ENCODE measurements at places on chromosomes 1 and 21.

- ATAC-seq: no peak
Observed at GRCh38 chr1:48414264-48414663, 57.7 kb downstream of the SPATA6 start.

DNA sequence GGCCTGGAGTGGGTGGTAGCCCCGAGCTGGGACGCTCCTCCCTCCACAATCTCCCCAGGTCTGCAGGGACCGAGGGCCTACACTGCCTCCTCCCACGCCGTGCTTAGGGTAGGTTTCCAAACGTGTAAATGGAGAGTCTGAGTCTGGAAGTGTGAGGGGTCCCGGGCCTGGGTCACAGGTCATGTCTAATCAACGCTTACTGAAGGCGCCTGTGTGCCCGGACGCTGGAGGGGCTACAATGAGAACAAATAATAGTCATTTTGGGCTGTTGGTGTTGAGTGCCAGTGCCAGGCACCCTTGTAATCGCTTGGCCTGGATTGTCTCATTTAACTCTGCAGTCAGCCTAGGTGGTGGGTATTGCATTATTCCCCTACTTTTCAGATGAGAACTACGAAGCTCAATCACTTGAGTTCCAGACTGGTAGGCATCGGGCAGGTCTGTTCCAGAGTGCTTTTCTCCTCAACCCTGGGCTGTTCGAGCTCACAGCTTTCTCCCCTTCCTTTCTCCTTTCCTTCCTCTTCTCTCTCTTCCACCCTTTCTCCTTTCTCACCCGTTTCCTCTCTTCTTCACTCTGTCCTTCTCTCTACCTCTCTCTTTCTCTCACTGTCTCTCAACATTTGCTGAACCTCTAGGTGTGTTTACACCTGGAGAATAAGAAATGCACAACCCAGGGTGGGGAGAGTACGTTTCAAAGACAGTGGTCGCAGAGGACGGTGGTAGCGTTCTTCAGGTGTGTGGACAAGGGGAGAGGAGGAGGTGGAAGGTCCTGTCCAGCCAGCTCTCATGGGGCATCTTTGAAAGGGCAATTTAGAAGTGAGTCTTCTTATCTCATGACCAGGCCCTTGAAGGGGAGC lies 883 bp downstream of the SLC66A1 start:
- ATAC-seq: peak; percentile 59

DNA sequence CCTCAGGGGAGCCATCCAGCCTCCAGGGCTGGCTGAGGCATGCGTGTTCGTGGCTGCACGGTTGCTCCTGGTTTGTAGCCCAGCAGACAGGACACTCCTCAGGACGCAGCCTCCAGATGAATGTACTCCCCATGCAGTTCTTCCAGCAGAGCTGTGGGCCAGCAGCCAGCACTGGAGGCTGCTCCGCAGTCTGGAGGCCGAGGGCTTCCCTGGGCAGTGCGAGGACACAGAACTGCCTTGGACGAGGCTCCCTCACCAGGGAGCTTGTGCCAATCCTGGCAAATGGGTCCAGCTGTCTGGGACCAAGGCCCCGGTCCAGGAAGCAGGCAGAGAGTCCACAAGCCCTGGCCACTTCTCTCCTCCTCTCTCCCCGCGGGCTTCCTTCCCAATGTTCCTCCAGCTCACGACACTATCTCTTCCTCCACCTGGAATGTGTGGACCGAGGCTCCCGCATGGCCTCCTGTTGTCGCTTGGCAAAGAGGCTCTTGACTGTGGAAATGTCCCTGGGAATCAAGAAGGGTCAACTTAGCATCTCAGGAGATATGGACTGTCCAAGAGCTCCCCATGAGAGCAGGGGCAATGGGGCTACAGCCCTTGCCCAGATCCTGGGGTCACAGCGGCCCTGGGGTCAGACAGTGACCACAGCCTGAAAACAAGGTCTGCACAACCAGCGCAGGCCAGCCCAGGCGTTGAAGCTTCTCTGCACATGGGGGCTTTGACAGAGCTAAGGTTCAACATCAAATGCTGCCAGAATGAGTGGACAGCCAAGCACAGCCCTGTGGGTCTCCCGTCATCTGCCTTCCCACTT lies 5.3 kb downstream of the EDN2 start:
- no peak for ATAC-seq

GRCh38 chr1:241499910-241500309 lies 19.6 kb downstream of the FH start:
- no peak for ATAC-seq

DNA sequence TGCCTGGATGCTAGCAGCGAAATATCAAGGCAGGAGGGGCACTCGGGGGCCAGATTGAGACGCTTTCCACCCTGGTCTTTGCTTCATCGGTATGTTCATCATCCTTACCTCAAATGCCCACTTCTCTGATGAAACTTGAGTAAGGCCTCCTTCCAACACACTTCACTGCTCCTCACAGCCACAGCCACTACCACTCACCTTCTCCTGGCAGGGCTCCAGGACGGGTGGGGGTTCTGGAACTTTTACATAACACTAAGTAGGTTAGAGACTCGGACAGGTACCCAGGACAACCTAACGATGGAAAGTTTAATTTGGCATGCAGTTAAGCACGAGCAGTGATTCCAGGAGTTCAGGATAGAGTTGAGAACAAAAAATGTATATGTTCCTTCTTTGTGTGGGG lies 73.9 kb upstream of the SPAG17 start:
- ATAC-seq: no peak

GRCh38 chr1:204213668-204214662 lies at the start of gene GOLT1A:
TSS of gene GOLT1A (minus strand) at chr1:204213988. CDS start at chr1:204213906, 82 bp downstream.
- ATAC-seq: peak; percentile 65

DNA sequence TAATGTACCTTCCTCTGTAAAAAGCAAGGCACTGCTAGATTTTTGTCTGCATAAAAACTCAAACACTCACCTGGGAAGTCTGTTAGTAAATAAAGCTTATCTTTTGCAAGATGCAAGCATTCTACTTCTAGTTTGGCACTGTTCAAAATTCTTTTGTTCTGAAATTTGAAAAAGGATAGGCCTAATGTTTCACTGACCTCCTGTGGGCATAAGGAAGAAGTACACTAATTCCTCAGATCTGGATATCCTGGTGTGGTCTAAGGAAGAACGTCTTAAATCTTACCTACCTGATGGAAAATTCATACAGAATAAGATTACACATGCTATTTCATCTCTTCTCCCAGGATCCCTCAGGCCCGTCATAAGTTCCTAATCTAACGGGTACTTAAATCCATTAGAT lies 93.5 kb upstream of the CAMK1G start:
- no peak for ATAC-seq

DNA sequence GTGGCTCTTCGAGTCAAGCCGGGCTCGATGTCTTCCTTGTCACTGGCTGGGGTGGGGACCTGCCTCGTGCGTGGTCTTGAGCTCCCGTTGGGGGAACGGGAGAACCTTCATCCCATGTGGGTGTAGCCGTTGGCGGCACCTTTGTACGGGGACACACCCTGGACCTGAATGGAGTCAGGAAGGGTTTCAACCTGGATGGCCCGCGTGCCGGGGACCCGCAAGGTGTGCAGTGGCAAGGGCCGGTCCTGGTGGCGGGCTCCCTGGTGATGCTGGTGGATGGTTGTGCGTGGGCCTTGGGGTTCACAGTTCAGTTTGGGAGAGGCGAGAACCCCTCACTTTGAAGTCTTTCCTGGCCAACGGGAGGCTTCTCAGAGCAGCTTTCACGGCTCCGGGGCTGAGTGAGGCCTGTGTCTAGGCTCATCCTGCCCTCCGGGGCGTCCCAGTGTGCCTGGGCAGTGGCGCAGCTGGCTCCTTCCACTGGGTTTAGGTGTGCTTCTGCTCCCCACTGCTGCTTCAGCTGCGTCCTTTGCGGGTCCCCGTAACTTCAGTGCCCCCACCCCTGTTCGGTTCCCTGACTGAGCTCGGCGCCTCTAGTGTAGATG lies 11.4 kb downstream of the SKI start:
- ATAC-seq: no peak

GRCh38 chr1:232628335-232629249 lies 1.3 kb downstream of the SIPA1L2 start:
- no peak for ATAC-seq

DNA sequence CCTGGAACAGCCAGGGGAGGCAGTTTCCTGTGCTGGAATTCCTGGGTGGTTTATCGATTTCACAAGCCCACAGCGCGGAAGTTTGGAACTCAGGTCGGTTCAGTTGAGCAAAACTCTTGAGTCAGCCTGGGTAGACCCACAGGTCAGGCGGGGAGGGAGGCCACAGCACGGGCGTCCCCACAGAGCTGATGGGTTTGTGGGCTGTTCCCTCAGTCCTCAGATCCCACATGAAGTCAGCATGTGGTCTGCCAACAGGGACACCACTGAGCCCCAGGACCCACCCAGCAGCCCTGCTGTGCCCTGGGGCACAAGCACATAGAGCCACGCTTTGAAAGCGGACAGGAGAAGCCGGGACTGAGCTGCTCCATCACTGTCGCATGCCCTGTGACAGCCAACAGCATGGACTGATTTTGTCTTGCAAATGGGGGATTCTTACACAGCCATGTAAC lies 17.4 kb downstream of the BMP8A start:
- ATAC-seq: peak; percentile 28

DNA sequence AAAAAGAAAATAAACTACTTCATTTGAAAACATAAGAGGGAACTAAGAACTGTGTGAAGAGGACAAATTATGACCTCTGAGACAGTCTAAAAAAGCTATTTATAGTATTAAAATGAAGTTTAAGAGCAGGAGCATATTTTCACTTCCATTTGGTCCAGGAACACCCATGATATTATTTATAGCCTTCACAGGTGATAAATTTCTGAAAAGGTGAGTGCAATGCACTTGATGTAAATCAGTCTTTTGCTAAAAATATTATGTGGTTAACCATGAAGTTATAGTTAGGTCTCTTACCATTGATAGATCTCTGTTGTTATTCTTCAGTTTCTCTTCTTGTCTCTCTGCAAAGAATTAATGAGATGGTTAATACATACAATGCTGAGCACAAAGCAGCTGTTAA lies 14.7 kb downstream of the TMCO1 start:
- no peak for ATAC-seq

DNA sequence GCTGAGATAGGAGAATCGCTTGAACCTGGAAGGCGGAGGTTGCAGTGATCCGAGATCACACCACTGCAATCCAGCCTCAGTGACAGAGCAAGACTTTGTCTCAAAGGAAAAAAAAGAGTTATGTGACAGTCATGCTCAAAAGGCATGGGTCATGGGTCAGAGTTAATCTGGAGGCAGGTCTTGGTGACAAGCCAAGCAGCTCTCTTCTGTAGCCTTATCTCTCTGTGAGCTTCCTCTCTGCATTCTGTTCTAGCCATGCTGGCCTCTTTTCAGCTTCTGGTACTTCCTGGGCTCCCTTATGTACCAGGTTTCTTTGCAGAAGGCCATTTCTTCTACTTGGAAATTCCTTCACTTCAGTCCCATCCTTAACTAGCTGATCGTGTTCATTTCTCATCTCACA lies 63.6 kb downstream of the NGF start:
- no peak for ATAC-seq

DNA sequence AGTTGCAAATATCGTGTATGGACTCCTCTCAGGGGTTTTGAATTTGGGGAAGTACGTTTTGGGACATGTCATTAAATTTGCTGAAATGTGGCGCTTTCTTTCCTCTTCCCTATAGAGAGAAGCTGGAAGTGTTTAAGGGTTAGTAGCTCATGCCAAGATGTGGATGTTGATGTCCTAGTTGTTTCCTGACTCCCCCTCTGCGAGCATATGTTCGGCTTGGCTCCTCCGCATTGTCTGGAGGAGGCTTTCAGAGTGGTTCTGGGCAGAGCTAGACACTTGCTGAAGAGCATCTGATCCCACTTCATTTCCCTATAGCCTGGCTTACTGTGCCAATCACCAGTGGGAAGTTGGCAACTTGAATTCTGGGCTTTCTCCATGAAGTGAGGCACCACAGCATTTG lies 347.4 kb upstream of the B3GALT2 start:
- no peak for ATAC-seq

DNA sequence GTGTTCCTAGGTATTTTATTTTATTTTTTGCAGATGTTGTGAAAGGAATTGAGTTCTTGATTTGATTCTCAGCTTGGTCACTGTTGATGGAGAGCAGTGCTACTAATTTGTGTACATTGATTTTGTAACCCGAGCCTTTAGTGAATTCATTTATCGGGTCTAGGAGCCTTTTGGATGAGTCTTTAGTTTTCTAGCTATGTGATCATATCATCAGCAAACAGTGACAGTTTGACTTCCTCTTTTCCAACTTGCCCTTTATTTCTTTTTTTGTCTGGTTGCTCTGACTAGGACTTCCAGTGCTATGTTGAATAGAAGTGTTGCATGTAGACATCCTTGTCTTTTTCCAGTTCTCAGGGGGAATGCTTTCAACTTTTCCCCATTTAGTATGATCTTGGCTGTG lies 138.9 kb downstream of the LHX8 start:
- no peak for ATAC-seq

DNA sequence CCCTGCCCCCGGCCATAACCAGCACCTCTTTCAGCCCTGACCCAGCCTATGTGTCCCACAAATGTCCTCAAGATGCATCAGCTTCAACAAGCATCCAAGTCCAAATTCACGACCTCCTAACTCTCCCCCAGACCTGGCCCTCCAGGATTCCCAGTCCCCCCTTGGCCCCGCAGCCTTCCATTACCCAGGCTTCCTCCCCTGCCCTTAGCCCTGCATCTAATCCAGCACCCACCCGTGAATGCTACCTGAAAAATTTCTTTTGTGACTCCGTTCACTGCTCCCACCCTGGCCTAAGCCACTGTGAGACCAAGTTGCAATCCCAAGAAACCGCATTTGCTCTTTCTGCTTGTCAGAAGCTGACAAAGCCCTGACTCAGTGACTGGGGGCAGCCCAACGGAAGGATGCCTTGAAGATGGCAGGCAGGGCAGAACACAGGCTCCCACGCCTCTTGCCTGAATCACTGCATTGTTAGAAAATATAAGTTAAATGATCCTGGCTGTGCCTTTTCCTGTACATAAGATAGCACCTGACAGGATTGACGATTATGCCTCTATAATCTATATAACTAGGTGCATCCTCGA lies 939 bp upstream of the MFAP2 start:
- no peak for ATAC-seq
